CD4-positive, alpha-beta memory T cell (primary cell): ENCODE measurements at places on chromosomes 6 and 20.

- H3K36me3 ChIP-seq, result no peaks in the 10 kb centered on the region
- H3K27me3 ChIP-seq, result no peaks in the 10 kb centered on the region
- no peak overlapping the region for H3K27ac ChIP-seq
- no peak for DNase-seq
- no peaks in the 10 kb centered on the region for H3K4me1 ChIP-seq
Measured at GRCh38 chr20:18727032-18727508, 86.5 kb upstream of the SCP2D1 start.

GRCh38 chr6:167815296-167815980, 11.3 kb upstream of the AFDN start:
- H3K27ac ChIP-seq, result no peak overlapping the region
- no peak overlapping the region for H3K4me3 ChIP-seq
- DNase-seq, result no peak
- no peaks in the 10 kb centered on the region for H3K27me3 ChIP-seq
- no peaks in the 10 kb centered on the region for H3K4me1 ChIP-seq

DNA sequence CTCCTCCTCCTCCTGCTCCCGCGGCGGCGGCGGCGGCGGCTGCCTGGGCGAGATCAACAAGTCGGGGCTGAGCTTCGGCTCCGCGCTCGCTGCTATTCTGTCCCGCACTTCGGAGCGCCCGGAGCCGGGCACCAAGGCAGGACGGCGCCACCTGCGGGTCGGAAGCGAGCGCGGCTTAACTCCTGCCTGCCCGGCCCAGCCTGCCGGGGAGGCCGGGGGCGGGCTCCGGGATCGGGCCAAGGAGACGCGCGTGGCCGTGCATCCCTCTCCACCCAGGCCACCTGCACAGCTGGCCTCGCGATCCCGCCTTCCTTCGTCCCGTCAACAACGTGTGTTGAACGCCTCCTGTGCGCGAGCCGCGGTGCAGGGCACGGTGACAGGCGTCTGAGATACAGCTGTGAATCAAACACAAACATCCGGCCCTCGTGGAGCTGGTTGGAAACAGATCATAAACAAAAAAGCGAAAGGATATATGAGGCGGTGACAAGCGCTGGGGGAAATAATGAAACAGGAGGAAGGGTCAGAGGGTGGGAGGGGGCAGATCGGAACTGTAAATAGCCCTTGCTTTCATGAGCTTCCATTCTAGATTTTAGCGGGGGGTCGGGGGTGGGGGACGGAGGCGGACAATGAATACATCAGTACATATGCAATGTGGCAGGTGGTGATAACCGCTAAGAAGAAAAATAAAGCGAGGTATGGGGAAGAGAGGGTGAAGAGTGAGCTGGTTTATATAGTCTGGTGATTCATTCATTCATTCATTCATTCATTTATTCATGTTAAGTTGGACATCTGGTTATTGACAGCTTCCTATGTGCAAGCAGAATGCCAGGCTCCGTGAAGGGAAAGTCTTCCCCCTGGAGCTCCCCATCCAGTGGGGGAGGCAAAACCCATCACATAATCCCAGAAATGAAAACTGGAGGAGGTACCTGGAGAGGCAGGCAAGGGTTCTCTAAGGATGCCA, 2.0 kb upstream of the KCNB1 start:
- no peak overlapping the region for H3K27ac ChIP-seq
- H3K27me3 ChIP-seq, result peaks cover 21% of the 10 kb centered on the region
- peak; percentile 56 for DNase-seq
- no peaks in the 10 kb centered on the region for H3K36me3 ChIP-seq

DNA sequence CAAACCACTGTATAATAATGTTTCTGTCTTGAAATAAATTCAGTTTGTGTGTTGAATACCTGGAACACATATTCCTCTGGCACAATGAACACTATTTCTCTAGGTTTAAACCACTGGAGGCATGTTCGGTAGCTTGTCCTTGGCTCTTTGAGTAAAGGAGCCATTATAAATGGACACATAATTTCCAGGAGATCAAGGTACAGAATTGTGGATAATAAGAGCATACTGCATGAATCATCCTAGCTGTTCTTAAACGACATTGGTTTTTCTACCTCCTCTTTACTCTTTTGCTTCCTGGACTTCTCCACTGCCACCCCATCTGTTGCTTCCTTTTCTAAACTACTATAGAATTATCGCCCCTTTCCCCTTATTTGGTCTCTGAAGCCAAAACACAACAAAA, 1.2 kb downstream of the CENPW start:
- H3K27me3 ChIP-seq, result no peaks in the 10 kb centered on the region
- no peak overlapping the region for H3K27ac ChIP-seq
- H3K36me3 ChIP-seq, result no peaks in the 10 kb centered on the region
- no peak overlapping the region for H3K4me3 ChIP-seq
- peaks cover 9% of the 10 kb centered on the region for H3K4me1 ChIP-seq
- DNase-seq, result no peak

DNA sequence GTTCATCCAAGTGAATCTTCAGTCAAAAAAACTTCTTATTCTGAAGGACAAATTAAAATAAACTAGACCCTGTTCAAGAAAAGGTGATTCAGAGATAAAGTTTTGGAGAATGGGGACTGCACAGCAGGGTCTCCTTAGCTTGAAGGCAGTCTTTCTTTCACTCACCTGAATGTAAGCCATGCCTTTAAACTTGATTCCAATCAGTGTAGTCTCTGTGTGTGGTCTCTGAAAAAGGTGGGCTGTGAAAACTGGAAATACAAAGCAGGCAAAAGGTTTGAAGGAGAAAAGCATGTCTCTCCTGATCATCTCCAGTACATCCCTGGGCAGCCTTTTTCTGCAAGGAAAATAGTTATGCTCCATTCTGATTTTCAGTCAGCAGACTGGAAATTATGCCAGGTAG, 188.0 kb upstream of the SASH1 start:
- H3K4me1 ChIP-seq, result no peaks in the 10 kb centered on the region
- no peaks in the 10 kb centered on the region for H3K36me3 ChIP-seq
- no peak overlapping the region for H3K27ac ChIP-seq
- no peak overlapping the region for H3K4me3 ChIP-seq
